ENCODE measurements at places on chromosomes 4 and X. TPM values are rescaled to one million over a fixed set of nuclear protein-coding genes. Genes with fewer than 3 reads are reported as not detected.

MYOZ2 gene
- 143 TPM for total RNA-seq

DNA sequence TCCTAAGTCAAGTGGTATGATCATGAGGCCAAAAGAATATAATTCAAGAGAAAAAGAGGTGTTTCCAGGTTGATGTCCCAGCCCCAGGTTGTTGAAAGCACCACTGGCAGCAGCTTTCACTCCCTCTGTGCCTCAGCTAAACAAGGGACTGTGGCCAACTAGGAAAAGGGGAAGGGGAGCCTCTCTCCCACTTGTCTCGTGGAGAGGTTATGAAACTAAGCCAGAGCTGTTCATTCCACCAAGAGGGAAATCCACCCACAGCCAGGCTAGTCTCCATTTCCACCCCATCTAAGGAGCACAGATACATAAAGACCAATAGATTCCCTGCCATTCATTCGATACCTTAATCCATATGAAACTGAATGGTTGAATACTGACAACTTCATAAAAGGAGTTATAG is 8.1 kb downstream of the ANXA5 start:
- peaks cover 20% of the 10 kb centered on the region for H3K36me3 ChIP-seq
- no peak overlapping the region for H3K4me3 ChIP-seq
- no peak for DNase-seq
- peaks cover 47% of the 10 kb centered on the region for H3K4me1 ChIP-seq
- H3K27me3 ChIP-seq = no peaks in the 10 kb centered on the region

USP26 gene
- total RNA-seq = not detected

DNA sequence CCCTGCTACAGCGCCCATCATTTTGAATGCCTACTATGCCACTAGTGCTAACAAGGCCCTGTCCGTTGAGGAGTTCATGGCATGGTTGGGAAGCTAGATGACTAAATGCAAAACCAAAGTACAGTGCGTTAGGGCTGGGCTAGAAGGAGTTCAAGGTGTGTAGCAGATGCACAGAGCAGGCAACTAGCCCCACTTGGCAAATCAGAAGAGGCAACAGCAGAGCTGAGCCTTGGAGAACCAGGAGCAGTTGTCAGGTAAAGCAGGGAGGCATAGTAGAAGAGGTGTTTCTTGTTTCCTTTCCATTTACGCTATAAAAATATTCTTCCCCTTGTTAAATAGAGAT is 146.6 kb upstream of the CPEB2 start:
- H3K27me3 ChIP-seq = no peaks in the 10 kb centered on the region
- no peaks in the 10 kb centered on the region for H3K4me1 ChIP-seq
- no peaks in the 10 kb centered on the region for H3K36me3 ChIP-seq
- H3K4me3 ChIP-seq = no peak overlapping the region

PAK3 gene
- not detected for total RNA-seq

SHOX gene
- 1.1 TPM for total RNA-seq

- H3K36me3 ChIP-seq = no peaks in the 10 kb centered on the region
- H3K27ac ChIP-seq = no peak overlapping the region
- H3K27me3 ChIP-seq = peaks cover 5% of the 10 kb centered on the region
- H3K4me1 ChIP-seq = peaks cover 6% of the 10 kb centered on the region
Measured at GRCh38 chr4:48909697-48910096, 3.1 kb upstream of the OCIAD2 start.

DNA sequence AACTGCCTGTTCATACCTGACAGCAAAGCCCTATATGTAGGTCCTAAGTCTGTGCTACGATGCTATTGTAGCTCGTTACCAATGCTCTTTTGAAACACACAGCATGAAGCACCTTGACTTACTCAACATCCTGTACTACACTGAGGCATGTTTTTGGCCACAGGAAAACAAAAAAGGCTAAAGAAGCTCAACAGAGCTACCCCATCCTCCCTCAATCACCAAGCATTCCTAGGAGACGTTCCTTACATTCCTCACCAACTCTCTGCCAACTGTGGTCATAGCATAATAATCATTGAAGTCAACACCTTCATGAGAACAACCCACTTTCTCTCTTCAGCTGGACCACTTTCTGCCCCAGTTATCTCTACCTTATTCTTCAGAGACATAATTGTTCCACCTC is 73.7 kb upstream of the SLC25A43 start:
- no peaks in the 10 kb centered on the region for H3K4me1 ChIP-seq
- H3K27me3 ChIP-seq = no peaks in the 10 kb centered on the region
- H3K4me3 ChIP-seq = no peak overlapping the region
- no peaks in the 10 kb centered on the region for H3K36me3 ChIP-seq
- H3K27ac ChIP-seq = no peak overlapping the region
- DNase-seq = no peak

MAGIX gene
- 5.0 TPM for total RNA-seq

KLKB1 gene
- total RNA-seq = 0.40 TPM

SH3D19 gene
- total RNA-seq = 35.6 TPM

TCEAL9 gene
- total RNA-seq = 5.8 TPM

HSFX3 gene
- not detected for total RNA-seq

- DNase-seq = no peak
- H3K4me1 ChIP-seq = no peaks in the 10 kb centered on the region
- no peak overlapping the region for H3K27ac ChIP-seq
- H3K4me3 ChIP-seq = no peak overlapping the region
- no peaks in the 10 kb centered on the region for H3K36me3 ChIP-seq
- no peaks in the 10 kb centered on the region for H3K27me3 ChIP-seq
Measured at GRCh38 chr4:41709844-41710481, 38.6 kb downstream of the PHOX2B start.

DUX4 gene
- total RNA-seq = not detected

GRCh38 chr4:40225497-40225896 is 28.7 kb downstream of the RHOH start:
- no peak for DNase-seq
- no peak overlapping the region for H3K27ac ChIP-seq
- H3K27me3 ChIP-seq = no peaks in the 10 kb centered on the region
- no peak overlapping the region for H3K4me3 ChIP-seq
- H3K4me1 ChIP-seq = no peaks in the 10 kb centered on the region

DNA sequence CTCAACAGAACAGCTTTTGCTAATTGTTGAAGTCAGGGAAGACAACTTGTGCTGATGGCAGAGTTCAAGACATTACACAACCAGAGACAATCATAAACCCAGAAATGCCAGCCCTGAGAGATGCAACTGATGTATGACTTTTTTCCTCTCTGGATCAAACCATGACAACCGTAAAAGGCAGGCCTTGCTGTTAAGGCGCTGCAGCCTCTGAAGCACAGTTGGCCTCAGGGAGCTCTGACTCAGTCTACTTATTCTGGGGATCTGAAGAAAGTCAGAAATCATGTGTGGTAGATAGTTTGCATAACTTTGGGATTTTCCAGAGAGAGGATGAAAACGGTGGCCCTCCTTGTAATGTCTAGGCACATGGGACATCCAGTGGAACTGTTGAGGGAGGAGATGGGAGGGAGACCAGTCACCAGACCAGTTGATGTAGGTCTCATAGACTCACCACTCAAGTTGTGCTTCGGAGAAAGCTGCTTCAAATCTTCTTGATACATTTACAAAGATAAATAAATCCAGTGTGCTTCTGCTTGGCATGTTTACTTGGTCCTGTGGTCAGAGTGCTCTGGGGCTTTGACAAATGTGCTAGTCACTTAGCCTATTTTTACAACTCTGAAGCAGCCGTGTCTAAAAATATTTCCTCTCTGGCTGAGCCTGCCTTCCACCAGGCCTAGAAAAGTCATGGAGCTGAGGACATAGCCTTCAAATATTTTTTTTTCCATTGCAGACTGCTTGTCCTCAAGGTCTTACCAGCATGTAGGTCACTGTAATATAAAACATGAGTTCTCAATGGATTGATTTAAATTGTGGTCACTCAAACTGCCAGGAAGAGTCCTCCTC is 7.5 kb downstream of the HADH start:
- DNase-seq = peak; percentile 77
- no peaks in the 10 kb centered on the region for H3K36me3 ChIP-seq
- peak overlapping the region; percentile 96 for H3K27ac ChIP-seq
- H3K4me3 ChIP-seq = peak overlapping the region; percentile 6
- no peaks in the 10 kb centered on the region for H3K27me3 ChIP-seq

All from gastrocnemius medialis (tissue), 4 donors.